ENCODE measurements at places on chromosomes 12 and 14.

DNA sequence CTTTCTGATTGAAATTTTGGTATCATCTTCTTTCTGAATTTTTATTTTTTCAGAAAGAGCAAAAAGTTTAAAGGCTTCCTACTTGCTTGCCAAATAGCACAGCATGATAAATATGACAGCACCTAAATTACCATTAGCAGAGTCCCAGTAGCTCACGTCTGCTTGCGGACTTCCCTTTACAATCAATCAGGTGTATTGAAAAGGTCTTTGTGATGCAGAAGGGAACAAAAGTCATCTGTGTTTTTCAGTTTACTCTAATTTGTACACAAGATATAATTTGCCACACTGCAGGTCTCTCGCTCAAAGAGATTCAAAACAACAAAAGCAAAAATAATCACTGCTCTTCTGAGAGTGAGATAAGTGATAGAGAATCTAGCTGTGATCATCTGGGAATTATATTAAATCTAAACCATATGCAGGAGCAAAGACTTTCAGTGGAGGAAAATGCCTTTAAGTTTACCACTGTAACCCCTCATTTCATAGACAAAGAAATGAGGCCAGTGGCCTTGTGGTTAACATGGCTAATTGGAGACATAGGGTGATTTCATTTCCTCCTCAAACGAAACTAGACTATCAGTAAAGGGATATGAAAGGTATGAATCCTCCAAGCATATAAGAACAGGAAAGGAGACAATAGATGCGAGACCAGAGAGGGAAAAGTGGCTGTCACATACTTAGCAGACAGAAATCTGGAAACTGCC lies 240.8 kb upstream of the TMPO start:
- DNase-seq, result no peak

- no peak for DNase-seq
These were observed 71.0 kb downstream of the TMTC2 start for GRCh38 chr12:82757656-82758055.

GRCh38 chr12:108199106-108199505 lies 70.0 kb downstream of the WSCD2 start:
- no peak for DNase-seq

- peak; percentile 24 for DNase-seq
These were observed 276.5 kb downstream of the NUAK1 start for GRCh38 chr12:105862163-105862821.

GRCh38 chr14:84477996-84478395 lies 1051.9 kb upstream of the FLRT2 start:
- DNase-seq, result no peak

DNA sequence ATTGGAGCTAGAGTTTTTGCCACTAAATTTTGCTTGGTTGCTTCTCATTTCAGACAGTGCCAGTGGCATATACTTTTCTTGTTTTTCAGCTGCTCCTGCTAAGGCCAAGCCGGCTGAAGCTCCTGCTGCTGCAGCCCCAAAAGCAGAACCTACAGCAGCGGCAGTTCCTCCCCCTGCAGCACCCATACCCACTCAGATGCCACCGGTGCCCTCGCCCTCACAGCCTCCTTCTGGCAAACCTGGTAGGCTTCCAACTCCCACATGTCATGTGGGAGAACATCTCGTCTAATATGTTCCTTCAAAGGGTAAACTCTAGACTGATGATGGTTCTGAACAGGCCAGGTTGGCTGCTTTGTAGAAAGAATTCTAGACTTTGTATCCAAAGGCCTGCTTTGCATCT lies 11.0 kb downstream of the DLST start:
- DNase-seq, result no peak

DNA sequence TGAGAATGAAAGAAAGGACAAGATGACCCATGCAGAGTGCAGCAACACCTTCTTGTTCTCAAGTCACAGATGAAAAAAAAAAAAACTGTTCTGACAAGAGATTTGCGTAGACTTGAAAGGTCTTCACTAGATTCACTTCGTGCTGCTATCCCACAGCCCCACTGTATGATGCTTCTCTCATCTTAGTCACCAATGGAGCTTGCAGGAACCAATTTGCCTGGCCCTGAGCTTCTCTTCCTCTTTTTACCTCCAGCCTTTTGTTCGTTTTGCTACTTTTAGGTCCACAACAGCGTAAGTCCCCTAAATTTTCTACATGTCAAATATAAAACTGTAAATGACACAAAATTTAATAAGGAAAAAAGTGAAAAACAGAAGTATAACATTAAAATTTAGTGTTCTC lies 107.9 kb upstream of the NAP1L1 start:
- DNase-seq, result no peak

DNA sequence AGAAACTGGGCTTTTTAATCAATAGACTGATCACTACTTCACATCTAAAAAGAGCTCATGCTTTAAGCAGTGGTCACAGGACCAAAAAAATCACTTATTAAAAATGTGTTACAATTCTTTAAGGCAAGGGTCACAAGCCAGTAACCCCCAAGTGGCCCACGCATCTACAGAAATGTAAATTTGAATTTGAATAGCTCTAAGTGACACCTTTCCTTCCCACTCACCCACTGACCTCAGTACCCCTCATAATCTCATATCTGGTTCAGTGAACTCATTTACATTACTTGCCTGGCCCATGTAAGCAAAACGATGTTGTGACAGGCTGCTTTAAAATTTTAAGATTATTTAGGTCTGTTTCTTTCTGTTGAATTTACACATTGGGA lies 27.4 kb downstream of the NELL2 start:
- no peak for DNase-seq

- DNase-seq, result no peak
These were observed 283.2 kb downstream of the NUAK1 start for GRCh38 chr12:105855361-105856047.

DNA sequence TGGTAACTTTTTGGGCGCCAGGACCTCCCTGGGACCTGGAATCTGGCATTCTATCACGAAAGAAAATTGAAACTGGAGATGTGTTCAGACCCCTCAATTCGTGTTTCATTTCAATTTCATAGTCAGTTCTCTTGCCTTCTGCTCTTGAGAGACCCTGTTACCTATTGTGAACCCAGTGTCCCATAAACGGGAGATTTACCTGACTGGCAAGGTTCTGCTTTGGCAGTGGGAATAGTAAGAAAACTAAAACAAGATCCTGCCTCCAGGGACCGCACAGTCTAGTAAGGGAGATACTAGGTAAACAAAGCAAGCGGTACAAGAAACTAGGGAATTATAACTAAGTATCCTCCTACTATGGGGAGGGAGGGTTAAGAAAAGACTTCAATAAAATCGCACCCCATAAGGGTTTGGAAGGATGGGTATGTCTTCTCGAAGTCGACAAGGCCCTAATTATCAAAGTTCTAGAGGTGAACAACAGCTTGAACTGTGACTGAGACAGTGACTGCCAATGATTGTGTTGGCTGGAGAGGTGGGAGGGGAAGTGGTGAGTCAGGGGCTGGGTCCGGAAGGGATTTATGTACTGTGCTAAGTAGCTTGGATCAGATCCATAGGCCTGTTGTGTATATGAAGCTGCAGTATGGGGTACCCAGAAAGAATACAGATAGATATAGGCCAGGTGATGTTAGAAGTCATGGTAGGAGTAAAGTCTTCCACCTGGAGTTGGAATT lies 754 bp downstream of the ACSS3 start:
- no peak for DNase-seq

- DNase-seq, result no peak
These were observed 252.6 kb downstream of the ACSS3 start for GRCh38 chr12:81330480-81330879.

DNA sequence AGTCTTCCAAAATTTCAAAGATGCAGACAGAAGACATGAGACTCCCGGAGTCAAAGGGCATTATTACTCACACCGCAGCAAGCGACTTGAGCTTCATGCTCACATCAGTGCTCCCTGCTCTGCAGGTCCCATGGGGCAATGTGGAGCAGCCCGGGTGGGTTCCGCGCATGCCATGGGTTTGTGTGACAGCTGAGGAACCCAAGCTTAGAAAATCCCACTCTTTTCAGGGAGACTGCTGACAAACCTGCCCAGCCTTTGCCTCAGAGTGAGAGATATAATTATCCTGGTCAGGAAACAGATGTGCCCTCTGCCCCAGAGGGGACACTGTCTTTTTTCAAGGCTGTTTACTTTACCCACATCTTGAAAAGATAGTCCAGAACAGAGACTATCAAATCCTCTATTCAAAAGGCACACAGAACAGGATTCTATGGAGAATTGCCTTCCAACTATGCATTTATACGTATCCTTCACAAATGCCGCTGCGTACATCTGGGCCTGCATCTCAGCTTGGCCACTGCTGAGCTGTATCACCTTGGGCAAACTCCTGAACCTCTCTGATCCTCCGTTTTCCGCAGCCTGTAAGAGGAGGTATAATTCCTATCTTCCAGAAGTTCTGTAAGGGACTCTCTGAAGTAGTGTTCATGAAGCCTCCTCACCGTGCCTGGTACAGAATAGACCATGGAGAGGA lies 16.0 kb downstream of the C14orf132 start:
- peak; percentile 67 for DNase-seq

- DNase-seq, result no peak
These were observed 80.2 kb downstream of the ANO6 start for GRCh38 chr12:45296046-45296586.

GRCh38 chr12:24952389-24952788 lies 3.5 kb upstream of the BCAT1 start:
- DNase-seq, result no peak

DNA sequence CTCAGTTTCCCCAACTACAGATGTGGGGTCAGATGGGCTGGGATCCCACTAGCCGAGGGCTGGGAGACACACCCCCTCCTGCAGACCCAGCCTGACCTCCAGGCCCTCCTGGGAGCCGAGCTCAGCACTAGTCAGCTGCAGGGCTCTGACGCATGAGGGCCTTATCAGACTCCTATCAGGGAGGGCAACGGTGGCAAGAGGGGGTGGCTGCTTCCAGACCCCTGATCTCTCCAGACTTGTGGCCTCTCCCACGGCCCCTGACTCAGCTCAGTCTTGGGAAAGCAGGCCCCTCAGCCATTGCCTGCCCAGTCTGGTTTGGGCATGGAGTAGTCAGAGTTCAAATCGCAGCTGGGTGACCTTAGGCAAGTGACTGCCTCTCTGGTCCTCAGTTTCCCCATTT lies 2.5 kb downstream of the RASAL1 start:
- DNase-seq, result no peak

DNA sequence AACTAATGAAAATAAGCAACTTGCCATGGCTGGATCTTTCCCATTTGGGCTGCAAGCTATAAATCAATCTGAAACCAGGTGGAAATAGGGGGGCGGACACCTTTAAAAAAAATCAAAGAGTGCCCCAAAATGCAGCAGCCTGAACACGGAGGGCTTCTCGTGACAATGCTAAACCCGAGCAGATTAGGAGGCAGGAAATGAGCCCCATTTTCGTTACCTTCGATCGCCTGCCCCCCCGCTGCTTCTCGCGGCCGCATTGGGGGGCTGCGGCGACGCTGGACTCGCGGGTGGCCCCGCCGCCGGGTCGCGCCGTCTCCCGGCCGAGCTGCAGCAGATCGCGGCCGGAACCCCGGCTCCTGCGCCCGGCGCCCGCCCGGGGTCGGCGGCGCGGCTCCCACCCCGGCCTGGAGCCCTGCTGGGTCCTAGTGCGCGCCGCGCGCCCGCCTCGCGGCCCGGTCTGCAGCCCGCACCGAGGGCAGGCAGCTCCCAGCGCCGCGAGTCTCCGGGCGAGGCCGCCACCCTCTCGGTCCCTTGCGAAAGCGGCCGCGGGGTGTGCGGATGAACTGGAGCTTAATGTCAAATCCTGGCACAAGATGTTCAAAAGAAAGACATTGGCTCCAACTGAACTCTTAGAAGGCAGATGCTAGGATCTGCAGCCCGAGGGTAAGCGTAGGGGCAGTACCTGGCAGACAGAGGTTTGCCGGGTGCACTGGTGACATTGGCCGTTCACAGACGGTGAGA lies 201.9 kb upstream of the FOXN3 start:
- DNase-seq, result peak; percentile 56

DNA sequence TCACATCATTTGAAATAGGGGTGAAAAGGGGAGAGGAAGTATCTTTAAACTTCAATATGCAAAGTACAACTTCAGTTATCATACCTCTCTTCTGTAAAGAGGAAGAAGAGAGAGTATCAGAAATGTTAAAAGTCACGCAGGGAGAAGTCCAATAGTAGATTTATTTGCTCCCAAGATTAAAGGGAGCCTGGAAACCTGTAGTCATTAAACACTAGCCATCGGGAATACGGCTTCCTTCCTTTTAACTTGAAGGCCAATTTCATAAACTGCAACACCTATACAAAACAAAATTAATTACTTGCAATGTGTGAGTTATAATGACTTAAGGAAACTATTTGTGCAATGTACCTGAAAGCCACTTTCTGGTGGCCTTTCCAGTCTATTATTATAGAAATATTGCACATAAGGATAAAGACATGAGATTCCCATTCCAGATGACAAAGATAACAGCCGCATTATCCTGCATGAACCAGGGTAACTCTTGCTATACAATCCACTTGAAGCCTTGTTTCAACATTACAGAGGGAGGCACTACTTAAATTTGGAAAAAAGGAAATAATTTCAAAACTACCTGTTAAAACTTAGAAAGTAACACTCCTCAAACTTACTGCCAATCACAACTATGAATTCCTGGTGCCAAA lies 4.6 kb downstream of the BTG1 start:
- no peak for DNase-seq

- no peak for DNase-seq
These were observed 627 bp downstream of the TESC start for GRCh38 chr12:117098361-117099217.

DNA sequence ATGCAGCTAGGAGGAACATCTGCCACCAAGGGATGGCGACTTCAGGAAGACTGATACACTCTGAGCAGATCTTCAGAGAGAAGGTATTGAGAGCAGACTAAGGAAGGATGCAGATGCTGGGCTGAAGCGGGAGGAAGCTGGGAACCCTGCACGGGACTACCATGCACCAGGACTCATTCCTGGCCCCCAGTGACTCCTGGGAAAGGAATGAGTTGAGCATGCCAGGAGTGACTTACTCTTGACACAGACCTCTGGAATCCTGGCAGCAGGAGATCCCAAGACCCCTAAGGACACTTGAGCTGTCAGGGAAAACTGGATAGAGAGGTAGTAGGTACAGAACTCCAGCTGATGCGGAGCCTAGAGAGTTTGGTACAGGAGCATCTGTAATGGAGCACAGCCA lies 336.1 kb downstream of the RPS29 start:
- no peak for DNase-seq

- DNase-seq, result peak; percentile 45
These were observed 41.8 kb downstream of the SMOC1 start for GRCh38 chr14:69921052-69921451.

- no peak for DNase-seq
These were observed 39.6 kb downstream of the RHOF start for GRCh38 chr12:121753844-121754264.

All from RPMI7951 (cell line).